ENCODE measurements at places on chromosomes 1 and 21. TPM values are rescaled to one million over a fixed set of nuclear protein-coding genes. Genes with fewer than 3 reads are reported as not detected.
A peak's percentile ranks its signal among the peaks of the same experiment; 100 is the strongest.

OR2G6 gene
- total RNA-seq, result 0.06 TPM

NCAM2 gene
- total RNA-seq, result 0.82 TPM

HSD11B1 gene
- 1.8 TPM for total RNA-seq

S100B gene
- 6.9 TPM for total RNA-seq

LRRIQ3 gene
- total RNA-seq, result 1.6 TPM

ANXA9 gene
- 3.3 TPM for total RNA-seq

LYPD8 gene
- total RNA-seq, result 3.2 TPM

ADGRL4 gene
- total RNA-seq, result 43.0 TPM

RGL1 gene
- 30.7 TPM for total RNA-seq

CACNA1S gene
- not detected for total RNA-seq

GRCh38 chr1:218557731-218558130, 212.6 kb downstream of the TGFB2 start:
- DNase-seq, result no peak

DNA sequence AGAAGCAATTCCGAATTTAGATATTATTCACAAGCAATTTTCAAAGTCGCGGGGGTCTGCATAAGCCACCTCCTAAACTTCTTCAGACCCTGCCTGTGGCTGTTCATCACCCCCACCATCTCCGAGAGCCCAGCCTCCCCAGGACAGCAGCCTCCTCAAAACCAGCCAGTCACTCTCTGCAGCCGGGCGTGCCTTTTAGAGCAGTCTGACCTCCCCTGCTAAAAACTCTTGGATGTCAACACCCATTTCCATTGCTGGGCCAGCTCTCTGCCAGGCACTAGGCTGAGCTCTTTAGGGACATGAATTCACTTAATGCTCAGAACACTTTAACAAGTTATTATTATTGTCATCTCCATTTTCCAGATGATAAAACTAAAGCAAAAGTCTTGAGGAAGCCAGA, 11.7 kb downstream of the ADPRS start:
- DNase-seq, result no peak

GRCh38 chr1:22886211-22886610, 86.5 kb downstream of the LACTBL1 start:
- no peak for DNase-seq

- DNase-seq, result no peak
Measured at GRCh38 chr1:192967211-192967877, 91.8 kb downstream of the UCHL5 start.

DNA sequence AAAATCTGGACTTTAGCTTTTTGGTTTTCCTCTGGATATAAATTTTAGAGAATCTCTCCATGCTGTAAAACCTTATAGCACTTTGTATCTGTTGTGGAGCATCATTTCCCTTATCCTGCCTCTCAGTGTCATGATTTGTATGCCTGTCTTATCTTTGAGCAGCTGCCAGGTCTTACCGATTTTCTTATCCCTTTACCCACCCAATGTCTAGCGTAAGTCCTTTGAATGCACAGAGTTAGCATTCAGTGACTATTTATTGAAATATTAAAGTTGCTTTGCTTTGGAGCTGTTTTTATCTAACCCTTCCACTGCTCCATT, 37.3 kb downstream of the CDC7 start:
- DNase-seq, result no peak

DNA sequence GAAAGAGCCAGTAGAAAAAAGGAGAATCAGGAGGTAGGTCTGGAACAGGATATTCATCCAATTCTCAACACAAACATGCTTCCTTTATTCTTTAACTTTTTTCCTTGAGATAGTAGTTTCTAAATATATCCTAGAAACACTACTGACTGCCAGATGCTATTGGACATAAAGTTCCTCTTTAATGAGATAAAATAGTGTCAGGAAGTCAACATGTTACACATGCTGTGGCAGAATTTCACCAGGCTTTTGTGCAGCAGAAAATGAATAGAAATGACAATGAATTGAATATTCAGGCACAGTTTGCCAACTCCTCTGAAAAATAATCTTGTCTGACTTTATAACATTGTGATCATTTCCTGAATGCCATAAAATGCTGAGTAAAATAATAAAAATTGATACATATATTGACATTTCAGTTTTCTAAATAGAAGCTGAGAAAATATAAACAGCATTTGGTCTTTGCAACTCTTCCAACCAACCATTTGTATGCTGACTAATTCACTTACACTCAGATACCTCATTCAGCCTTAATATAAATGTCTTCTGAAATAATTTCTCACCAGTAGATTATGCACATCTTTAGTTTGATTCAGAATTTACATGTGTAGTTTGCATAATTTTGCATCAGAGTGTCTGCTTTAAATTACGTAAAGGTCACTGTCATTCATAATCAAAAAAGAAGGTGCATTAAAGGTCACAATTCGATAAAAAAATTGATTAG, 486.1 kb upstream of the ADGRL2 start:
- DNase-seq, result peak; percentile 43

DNA sequence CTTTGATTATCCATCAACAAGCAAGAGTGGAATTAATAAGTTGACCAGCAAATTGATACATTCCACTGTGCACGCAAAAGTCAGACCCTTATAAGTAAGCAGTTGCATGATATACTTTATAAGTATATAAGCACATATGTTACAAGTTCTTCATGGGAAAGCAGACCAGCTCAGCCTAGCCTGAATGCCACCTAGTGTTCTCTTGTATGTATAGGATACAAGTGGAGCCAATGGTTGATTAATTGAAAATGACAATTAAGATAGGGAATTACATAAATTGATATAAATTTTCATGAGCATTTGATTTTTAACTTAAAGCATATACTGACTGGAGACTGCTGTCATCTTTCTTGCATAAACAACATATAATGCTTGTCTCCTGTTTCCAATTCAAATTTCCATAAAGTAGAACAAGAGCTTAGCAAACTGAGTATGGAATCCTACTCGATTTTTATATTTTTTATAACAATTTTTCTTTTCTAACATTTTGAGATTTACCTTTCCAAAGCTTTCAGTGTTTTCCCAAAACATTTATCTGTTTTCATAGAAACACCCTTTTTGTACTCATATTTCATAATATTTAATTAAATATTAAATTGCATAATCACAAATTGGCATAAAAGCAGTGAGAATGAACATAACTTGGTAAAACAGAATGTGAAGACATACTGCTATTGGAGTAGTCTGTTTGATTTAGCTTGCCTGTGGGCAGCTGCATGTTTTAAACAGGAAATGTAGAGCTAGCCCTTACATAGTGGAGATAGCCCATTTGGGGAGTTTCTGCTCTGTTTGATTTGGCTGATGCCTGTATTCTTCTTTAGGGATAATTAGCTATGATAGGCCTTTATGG, 62.8 kb downstream of the MAGI3 start:
- DNase-seq, result no peak

DNA sequence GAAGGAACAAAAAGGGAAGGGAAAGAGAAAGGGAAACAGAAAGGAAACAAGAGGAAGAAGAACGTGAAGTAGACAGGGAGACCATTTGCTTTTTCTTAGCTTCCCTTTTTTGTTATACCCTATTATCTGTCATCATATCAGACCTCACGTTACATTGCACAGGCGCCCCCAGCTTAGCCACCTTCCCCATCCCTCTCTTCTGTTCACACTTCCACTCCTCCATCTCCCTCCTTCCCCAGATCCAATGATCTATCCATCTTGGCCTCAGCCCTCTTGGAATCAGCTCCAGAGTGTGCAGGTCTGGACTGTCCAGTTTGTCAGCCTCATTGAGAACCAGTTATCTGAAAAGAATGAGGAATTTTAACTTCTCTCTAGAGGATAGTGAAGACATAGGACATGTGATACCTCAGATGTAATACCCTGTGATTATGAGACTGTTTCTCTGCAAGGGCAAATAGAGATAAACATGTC, 101.1 kb upstream of the ERRFI1 start:
- DNase-seq, result no peak

DNA sequence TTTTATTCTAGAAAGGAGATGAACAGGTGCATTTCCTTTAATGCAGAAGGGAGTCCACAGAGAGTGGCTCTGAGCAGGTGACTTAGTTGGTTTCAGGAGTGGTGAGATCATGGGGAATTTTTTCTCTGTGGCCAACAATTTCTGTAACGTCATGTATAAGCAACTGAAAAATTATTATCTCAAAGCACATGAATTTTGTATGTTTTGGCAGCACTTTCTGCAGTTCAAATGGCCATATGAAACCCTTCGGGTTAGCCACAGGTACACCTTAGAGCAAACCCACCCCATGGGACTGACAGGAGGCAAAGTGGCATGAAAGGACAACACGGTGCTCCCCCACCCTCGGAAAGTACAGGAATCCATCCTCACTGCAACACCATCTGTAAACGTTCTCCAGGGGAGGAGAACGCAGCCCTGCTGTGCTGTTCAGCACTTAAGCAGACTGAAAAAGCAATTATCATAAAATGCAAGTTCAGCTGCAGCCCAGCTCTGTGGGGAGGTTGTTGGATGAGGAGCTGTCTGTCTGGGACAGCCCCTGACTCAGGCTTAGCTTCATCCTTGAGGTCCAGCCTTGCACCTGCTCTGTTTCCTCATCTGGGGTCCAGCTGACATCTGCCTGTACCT, 55.8 kb upstream of the CLDN14 start:
- DNase-seq, result no peak

- DNase-seq, result peak; percentile 70
Measured at GRCh38 chr1:86154571-86155050, 2.0 kb downstream of the COL24A1 start.

DNA sequence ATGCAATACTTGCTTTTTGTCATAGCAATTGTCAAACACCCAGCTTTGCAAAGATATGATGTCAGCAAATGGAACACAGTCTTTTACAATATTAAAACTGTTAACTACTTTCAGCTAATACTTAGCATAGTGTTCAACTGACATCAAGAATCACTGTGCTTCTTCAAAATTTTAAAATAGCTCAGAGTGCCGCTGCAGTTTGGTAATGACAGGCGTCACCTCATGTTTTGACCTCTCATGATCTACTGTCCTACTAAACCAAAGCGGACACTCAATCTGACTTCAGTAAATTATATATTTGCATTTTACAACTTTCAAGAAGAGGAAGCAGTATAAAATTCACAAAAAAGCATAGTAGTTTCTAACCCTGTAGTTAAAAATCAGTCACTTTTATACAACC, 2.0 kb downstream of the FMO1 start:
- no peak for DNase-seq

- DNase-seq, result no peak
Measured at GRCh38 chr1:150876119-150876454, 312 bp downstream of the ARNT start.

- no peak for DNase-seq
Measured at GRCh38 chr1:101382135-101382534, 145.3 kb downstream of the S1PR1 start.

GRCh38 chr1:113057006-113057405, 16.0 kb upstream of the LRIG2 start:
- peak; percentile 89 for DNase-seq

DNA sequence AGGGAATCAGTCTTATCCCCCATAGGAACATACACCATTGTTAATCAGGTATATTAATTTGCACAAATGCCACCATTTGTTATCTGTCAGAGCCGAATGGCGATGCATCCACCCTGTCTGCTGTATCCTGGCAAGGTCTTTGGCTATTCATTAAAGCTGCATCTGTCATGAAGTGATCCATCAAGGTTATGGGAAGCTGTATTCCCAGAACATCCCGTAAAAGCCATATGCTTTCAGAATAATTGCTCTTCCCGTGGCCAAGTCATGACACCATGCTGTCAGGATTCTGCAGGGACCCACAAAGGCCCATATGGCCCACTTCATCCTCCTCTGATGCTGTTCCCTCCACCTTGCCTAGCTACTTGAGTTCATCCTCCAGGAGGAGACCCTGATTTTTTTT, 103.9 kb downstream of the RAVER2 start:
- DNase-seq, result no peak

- DNase-seq, result no peak
Measured at GRCh38 chr1:215032911-215033526, 49.5 kb upstream of the KCNK2 start.

- DNase-seq, result no peak
Measured at GRCh38 chr1:247338723-247339275, 7.1 kb upstream of the ZNF496 start.

DNA sequence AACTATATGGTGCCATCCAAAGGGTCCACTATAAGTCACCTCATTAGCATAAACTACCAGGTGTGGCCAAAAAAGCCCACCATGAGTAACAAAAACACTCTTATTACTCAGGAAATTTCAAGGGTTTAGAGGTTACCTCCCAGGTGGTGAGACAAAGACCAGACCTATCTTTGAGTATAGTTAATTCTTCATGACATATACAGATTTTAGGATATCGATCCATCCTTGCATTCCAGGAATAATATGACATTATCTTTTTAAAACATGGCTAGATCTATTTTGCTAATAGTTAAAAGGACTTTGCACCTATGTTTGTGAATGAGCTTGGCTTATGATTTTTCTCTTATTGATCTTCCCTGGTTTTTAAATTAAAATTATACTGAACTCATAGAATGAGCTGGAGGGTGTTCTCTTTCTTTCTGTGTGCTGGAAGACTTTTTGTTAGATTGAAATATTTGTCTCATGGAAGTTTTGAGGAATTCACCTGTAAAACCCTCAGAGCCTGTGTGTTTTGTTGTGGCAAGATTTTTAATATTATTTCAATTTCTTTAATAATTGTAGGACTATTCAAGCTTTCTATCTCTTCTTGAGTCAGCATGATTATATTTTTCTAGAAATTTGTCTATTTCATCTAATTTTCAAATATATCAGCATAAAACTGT, 138.7 kb upstream of the SLC45A1 start:
- DNase-seq, result no peak

DNA sequence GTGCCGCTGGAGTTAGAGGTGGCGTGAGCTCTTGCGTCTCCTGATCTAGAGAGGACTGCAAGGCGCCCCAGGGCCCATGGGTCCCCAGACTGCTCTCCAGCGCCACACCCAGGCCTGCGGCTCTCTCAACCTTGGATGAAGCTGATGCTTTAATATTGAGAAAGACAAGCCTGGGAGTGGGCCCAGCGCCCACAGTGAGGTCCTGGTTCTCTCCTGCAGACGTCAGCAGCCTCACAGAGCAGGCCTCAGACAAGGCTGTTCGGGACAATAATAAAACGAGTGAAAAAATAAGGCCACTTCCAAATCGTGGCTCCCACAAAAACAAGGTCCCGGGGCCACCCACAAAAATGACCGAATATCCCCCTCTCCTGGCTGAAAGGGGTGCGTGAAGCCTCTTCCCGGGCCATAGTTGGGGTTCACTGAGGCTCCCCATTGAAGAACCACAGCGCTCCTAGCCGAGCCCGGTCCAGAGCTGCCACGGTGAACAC, 6.0 kb upstream of the DNMT3L start:
- DNase-seq, result peak; percentile 59

GRCh38 chr1:22275626-22276395, 132.9 kb upstream of the WNT4 start:
- peak; percentile 79 for DNase-seq
